ENCODE measurements at places on chromosomes 12 and 14.

DNA sequence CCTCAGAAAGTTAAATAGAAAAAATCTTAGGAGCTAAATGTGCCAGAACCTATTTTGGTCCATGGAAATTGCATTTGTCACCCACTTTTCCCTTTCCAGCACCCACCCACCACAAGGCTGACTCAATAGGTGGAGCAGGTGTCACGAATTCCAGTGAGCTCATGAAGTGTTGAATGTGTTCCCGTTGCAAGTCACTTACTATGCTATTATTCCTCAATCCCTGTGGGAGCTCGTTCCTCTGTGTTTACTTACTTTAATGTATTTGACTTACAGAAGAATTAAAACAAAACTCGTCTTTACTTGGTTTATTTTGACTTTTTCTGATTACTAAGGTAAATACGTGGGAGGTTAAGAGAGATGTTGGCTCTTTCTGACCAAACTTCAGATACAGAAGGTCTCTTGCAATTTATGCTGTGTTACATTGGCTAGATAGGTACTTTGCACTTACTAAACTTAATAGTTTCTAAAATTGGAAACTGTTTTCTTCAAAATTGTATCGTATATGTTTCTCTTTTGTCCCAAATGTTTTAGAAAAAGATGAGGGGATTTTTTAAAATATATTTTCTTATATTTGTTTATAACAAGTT lies 269.4 kb upstream of the NOVA1 start:
- DNase-seq: no peak

DNA sequence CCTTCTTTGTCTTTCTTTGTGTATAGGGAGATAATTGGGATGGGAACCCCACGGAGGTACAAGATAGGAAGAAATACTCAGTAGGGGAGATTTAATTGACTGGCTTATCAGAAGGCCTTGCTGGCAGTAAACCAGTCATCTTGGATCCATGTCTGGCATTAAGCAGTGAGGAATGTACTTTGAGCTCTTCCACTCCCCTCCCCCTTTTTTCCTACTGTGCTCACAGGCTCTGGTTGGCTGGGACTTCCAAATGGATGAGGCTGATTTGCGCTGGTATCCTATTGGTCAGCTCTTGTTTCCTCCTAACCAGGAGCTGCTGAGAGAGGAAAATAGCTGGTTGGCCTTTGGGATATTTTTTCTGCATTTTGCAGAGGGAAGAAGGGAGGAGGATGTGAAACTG lies 24.7 kb downstream of the NGDN start:
- DNase-seq: no peak

DNA sequence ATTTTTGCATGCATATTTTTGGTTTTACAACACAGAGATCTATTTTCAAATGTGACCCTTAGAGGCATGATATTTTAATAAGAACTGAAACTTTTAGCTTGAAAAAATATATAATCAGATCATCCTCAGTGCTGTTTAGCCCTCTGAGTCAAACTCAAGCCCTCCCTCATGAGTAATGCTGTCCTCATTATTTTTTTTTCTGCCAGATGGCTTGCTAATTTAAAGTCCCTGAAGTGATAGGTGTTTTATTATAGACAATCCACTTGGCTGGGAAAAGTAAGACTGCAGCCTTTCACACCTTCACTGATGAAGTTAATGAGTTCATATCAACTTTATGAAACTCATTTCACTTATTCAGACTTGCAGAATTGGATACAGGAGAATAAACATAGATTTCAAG lies 227.7 kb downstream of the SLC16A7 start:
- DNase-seq: no peak

GRCh38 chr14:51180577-51180976 lies 59.5 kb upstream of the TMX1 start:
- no peak for DNase-seq

- DNase-seq: no peak
Observed at GRCh38 chr12:57939291-57939690, 2.1 kb upstream of the ATP23 start.

- DNase-seq: no peak
Observed at GRCh38 chr14:39398382-39398781, 33.9 kb downstream of the FBXO33 start.

All from GOT3 (cell line).